ENCODE measurements at places on chromosomes 2 and 18.
A peak's percentile ranks its signal among the peaks of the same experiment; 100 is the strongest.

GRCh38 chr18:67608191-67608590 lies 91.7 kb upstream of the DSEL start:
- DNase-seq = no peak

DNA sequence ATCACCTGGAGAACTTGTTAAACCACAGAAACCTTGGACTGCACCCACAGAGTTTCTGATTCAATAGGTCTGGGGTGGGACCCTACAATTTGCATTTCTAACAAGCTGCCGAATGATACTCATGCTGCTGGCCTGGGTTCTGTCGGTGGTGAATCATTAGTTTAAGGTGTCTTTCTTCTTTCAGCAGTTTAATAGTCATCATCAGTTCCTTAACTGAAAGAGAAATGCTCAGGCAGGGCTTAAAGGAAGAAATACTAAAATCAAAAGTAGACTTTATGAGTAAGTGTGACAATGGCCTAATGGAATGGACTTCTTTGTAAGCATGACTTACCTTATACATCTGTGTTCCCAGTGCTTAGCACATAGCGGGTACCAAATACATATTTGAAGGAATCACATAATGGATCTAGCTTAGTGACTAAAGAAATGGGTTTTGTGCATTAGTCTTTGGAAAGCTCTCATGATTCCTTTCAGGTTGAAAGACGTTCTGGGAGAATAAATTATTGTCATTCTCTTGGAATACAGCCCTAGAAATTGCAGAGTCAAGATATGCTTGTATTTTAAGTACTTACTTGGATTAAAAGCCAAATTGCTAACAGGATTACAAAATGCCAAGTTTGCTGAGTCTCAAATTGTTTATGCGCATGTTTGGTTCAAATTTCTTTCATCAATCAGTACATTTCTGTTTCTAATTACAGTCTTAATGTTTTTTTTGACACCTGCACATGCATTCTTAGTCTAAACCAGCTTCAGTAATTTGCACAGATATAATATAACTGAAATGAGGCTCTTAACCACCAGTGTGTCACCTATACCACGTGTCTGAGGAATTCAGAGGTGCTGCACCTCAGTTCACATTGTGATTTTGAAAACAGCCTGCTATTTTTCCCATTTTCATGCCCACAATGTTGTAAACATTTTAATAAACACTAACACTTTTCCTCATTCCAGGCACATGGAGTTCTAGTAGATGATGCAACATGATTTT lies 220.3 kb upstream of the NRP2 start:
- DNase-seq = no peak

DNA sequence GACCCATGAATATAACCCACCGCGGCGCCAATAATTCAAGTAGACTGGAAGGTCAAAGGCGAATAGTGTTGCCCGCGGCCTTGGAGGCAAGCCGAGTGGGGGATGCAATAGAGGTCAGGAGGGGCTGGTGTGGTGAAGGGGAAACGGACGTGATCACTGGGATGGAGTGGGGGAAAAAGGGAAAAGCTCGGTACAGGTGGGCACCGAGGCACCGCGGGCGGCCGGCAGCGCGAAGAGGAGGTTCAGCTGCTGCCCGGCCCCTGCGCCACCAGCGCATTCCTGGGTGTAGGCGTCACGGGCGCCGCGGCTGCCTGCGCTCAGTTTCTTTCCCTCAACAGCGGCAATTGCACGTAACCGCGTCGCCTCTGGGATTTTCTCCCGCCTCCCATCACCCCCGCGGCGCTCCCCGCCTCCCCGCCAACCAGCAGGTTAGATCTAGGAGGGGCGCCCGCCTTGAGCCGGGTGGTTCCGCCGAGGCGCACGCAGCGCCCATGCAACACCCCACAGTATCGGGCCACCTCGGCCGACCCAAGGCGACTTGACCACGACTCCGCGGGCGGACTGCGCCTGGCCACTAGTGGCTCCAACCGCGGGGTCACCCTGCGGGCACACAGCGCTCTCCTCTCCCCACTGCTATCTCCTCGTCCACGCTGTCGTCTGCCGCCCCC lies 1.5 kb downstream of the RND3 start:
- DNase-seq = peak; percentile 28

- DNase-seq = peak; percentile 51
Observed at GRCh38 chr2:68909793-68910674, 38.8 kb upstream of the BMP10 start.

GRCh38 chr2:4247791-4248190 lies 544.4 kb downstream of the DCDC2C start:
- DNase-seq = no peak

GRCh38 chr2:3470856-3471737 lies 48.2 kb downstream of the ADI1 start:
- DNase-seq = no peak

- no peak for DNase-seq
Observed at GRCh38 chr18:74013955-74014354, 133.7 kb downstream of the FBXO15 start.

GRCh38 chr2:32614084-32614483 lies 13.8 kb upstream of the TTC27 start:
- DNase-seq = no peak

GRCh38 chr18:69936191-69936558 lies 11.5 kb downstream of the CD226 start:
- DNase-seq = no peak

DNA sequence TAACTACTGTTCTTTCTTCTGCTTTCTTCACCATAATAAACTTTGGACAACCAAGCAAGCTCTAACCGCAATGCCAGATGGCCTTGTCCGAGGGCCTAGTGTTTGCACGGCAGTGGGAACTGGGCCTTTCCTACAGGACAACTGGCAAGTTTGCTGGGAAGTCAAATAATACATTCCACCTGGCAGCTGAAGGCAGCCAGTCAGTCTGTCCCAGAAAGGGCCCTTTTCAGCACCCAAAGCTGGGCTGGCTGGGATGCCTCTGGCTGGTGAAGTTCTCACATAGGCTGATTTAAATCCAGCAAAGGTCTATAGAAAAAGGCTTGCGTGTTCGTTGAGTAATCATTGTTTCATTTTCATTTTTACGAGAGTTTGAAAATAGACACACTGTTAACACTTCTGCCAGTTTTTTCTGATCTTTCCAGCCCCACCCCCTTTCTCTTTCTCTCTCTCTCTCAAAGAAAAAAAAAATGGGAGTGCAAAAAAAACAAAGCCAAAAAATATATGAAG lies 110.0 kb upstream of the EPAS1 start:
- no peak for DNase-seq

DNA sequence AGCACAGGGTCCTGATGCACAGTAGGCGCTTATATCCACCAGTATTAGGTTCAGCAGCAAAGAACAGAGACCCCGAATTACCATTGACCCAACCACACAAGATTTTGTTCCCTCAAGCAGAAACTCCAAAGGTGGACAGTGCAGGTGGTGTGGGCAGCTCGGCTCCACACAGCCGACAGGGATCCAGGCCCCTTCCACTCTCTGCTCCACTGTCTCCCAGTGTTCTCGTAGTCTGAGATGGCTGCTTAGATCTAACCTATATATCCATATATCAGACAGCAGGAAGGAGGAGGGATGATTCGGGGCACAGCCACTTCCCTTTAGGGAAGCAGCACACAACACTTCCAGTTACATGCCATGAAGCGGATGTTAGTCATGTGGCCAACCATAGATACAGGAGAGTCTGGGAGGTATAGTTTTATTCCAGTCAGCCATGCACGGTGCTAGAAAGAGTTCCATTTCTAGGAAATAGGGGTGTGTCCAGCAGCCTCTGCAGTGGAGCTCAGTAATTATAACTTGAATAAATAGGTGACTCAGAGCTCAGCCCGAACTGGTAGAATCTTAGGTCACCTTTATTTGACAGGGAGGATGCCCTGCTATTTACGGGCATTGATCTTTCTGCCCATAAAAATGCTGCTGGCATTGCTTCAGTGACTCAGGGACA lies 158.9 kb downstream of the TWIST2 start:
- DNase-seq = no peak

- no peak for DNase-seq
Observed at GRCh38 chr2:32714521-32714920, 86.7 kb downstream of the TTC27 start.

DNA sequence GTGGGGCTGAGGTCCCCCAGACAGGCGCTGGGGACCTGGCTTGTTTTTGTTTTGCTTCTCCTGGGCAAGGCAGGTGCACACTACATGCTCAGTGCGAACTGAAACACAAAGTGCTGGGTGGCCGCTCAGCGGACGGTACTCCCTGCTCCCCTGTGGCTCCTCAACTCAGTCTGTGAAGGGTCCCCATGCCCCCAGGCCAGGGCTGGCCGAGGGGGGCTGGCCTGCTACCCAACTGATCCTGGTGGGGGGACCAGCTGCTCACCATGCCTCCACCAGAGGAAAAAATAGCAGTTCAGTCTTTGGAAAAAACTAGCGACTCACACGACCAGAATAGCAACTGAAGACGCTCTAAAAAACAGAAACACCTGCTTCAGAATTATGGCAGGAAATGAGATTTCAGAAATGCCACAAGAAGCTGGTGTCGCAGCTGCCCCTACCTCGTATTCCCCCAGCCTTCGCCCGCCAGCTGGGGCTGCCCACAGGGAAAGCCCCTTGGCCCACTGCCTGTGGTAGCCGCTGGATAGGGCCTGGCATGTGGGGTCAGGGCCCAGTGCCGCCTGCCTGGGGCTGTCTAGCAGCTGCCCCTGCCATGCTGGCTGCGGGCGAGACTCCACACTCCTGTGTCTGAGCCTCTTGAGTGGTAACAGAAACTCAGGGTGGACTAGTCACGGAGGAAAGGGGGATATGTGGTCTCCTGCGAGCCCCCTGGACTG lies 43.7 kb downstream of the MEX3C start:
- no peak for DNase-seq

- no peak for DNase-seq
Observed at GRCh38 chr2:99422599-99422998, 67.2 kb downstream of the REV1 start.
